ENCODE measurements at places on chromosomes 7 and 10.

GRCh38 chr7:149606826-149607225, 109.2 kb upstream of the ZNF746 start:
- no peak for DNase-seq

GRCh38 chr7:130793855-130794618, 60.0 kb upstream of the KLF14 start:
- no peak for DNase-seq

GRCh38 chr7:155234158-155234492, 63.6 kb upstream of the INSIG1 start:
- DNase-seq = peak; percentile 5

DNA sequence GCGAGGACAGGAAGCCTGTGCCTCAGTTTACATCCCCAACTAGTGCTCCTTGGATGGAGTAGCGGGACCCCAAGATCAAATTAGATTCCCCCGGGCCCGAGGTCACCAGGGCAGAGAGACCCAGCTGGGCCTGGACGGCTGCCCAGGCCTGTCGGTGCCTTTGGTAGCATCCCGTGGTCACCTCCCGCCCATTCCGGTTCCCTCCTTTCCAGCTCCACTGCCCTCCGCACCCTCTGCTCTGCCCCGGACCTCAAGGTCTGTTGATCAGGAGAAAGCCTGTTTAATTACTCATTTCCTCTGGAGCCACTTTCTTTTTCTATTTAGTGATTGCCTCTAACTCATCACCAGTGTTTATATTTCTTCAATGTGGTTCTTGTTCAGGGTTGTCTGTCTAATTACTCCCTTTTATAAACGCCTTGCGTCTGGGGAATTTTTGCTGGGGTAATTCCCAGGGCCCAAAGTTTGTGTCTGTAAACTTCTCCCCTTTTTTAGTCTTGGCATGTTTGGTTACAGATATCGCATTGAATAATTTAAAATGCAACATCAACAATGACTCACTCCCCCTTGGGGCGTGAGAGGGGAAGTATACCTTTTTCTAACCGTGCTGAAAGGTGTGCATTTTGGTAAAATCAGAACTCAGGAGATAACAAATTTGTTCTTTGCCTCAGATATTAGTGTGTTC, 1.9 kb downstream of the FOXK1 start:
- DNase-seq = peak; percentile 42

GRCh38 chr10:101694674-101695403, at the start of gene FBXW4:
FBXW4 (minus strand) TSS chr10:101695170; CDS start chr10:101695105, 65 bp downstream.
- DNase-seq = peak; percentile 76

DNA sequence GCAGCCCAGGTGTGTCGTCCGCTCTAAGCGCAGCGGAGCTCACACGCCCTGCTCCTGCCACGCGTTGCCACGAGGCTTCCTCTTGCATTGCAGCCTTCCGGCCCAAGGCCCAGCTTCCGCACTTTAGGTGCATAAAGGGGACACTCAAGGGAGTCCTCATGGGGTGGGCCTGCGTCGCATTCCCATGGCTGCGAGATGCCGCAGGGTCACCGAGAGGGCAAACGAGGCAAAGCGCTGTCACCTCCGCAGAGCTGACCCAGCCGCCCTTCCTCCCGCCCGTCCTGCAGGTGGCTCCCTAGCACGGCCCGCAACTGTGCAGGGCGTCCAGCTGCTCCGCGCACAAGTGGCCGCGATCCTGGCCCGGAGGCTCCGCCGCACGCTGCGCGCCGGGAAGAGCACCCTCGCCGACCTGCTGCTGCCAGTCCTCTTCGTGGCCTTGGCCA, 283.5 kb downstream of the ABCA13 start:
- no peak for DNase-seq

DNA sequence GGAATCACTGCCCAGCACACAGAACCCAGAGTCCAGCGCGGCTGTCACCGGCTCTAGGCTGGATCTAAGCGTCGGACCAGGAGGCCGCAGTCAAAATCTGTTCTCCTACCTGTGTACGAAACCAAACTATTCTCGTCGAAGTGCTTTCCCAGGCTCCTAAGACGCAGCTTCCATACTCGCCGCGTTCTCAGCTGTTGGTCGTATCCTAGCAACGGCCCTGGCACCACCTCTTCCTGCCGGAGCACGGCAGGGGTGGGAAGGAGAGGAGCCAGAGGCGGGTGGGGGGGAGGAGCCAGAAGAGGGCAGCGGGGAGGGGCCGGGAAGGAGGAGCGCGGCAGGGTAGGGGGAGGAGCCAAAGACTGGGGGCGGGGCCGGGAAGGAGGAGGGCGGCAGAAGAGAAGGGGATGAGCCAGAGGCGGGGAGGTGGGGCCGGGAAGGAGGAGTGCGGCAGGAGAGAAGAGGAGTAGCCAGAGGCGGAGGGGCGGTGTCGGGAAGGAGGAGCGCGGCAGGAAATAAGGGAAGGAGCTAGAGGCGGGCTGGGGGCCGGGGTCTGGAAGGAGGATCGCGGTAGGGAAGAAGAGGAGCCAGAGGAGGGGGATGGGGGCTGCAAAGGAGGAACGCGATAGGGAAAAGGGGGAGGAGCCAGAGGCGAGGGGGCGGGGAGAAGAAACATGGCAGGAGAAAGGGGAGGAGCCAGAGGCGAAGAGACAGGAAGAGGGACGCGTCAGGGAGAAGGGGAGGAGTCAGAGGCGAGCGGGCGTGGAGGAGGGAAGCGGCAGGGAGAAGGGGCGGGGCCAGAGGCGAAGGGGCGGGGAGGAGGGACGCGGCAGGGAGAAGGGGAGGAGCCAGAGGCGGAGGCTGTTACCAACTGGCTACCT, at the start of gene IQUB:
Gene IQUB (minus strand): TSS at position 213 of the 878 bp plus-strand sequence. CDS start 22,255 bp downstream, outside the sequence.
- peak; percentile 94 for DNase-seq

DNA sequence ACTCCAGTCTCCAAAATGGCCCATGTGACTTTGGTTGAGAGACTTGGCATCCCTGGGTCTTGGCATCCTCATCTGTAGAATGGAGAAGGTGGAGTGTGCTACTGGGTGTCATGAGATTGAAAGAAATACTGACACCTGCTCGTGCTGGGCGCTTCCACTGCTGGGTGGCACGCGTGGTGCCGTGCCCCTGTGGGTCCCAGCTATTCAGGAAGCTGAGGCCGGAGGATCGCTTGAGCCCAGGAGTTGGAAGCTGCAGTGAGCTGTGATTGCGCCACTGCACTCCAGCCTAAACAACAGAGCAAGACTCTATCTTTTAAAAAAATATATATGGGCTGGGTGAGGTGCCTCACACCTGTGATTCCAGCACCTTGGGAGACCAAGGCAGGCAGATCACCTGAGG, 53.1 kb downstream of the NPTX2 start:
- DNase-seq = no peak

GRCh38 chr7:98556288-98556687, 60.8 kb upstream of the NPTX2 start:
- no peak for DNase-seq

Measured in CD4-positive, alpha-beta T cell treated with Interleukin-1 beta for 1 hour (primary cell).